ENCODE measurements at places on chromosomes 5 and 9.

DNA sequence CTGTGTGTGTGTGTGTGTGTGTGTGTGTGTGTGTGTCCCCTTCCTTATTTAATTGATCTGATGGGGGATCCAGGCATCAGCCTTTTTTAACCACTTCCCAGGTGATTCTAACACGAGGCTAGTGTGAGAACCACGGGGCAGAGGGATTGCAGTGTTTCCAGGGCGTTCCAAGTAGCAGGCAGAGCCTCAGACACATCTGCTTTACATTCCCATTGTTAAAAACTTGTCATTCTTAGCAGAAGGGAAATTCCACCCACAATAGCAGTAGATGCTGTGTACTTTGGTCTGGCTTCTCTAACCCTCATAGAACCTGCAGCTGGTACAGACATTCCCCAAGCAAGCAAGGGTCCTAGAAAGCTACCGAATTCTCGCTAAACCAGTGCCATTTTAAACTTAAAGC is 81.9 kb upstream of the SLC30A5 start:
- no peak for DNase-seq

DNA sequence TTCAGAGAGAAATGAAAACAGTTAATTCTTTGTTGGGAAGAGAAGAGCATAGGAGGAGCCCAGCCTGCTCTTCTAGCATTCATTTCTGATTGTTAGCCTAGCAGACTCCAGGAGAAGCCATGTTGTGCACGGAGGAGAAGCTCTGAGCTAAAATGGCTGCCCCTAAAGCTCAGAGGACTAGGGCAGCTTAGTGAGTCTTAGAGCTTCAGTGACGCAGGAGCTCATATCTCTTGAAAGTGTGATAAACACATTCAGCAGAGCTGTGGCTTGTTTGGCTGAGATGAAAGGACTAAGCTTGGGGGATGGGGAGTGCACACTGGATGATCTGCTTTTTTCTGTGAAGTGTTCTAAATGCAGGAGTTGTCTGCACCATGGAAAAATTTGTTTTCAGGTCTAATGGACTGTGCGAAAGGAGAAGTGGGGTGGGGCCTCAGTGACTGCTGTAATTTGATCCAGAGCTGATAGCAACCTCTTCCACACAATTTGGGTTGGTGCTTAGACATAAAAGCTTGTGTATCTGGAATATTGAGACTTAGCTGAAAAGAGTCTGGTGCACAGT is 58.5 kb downstream of the ZNF462 start:
- peak; percentile 71 for DNase-seq

- DNase-seq = no peak
These were observed 124.6 kb downstream of the ACER2 start for GRCh38 chr9:19533373-19533772.

GRCh38 chr5:180103487-180104167 is 32.1 kb upstream of the RNF130 start:
- no peak for DNase-seq

- no peak for DNase-seq
These were observed 1.2 kb downstream of the ERCC8 start for GRCh38 chr5:60943624-60944023.

DNA sequence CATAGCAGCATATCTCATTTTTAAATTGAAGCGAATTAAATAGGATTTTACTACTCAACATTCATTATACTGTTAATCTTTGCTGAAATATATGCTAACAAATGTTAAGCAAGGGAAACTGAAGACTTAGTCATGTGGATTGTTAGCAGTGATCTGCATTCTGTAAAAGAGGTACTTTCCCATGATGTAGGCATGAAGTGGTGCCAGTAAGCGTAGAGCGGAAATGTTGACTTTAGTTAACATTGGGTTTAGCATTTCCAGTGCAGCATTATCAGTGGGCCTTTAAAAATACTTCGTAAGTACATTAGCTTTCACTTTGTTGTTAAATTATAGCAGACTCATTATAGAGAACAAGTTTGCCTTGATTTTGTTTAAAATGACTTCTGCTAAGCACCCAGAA is 130.3 kb downstream of the CDC42SE2 start:
- DNase-seq = no peak

DNA sequence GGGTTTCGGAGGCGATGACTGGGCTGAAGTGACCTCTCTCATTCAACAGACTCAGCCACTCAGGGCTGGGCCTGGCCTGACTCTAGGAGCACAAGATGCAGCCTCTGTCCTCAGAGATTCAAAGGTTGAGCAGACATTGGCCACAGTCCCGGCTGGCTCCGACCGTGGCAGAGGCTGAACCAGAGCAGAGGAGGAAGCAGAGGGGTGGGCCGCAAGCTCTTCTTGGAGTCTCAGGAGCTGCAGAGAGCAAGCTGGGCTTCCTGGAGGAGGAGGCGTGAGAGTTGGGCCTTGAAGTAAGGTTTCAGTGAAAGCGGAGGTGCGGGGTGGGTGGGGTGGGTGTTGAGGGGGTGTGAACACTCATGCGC is 37.6 kb downstream of the ALG2 start:
- DNase-seq = no peak

- no peak for DNase-seq
These were observed 69.0 kb downstream of the DOCK2 start for GRCh38 chr5:169706071-169706470.

DNA sequence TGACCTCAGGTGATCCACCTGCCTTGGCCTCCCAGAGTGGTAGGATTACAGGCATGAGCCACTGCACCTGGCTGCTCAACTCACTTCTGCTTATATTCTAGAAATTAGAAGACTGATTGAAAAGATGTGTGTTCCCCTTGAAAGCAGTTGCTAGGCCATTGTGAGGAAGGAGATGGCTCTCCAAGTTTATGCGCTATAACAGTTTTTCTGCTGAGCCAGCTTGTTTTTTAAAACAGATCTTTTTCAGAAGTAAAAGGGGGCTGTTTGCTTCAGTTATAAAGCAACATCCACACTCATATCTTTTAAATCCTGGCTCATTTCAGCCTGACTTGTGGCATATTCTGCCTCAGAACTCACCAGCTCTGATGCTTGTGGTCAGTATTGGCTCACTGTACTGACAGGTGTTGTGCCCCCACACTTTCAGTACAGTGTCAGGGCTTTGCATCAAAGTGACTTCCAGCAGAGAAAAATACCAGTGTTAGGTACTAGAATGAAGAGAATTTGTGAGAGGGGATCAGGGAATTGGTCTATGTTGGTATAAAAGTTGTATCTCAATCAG is 49.4 kb downstream of the NUP214 start:
- no peak for DNase-seq

DNA sequence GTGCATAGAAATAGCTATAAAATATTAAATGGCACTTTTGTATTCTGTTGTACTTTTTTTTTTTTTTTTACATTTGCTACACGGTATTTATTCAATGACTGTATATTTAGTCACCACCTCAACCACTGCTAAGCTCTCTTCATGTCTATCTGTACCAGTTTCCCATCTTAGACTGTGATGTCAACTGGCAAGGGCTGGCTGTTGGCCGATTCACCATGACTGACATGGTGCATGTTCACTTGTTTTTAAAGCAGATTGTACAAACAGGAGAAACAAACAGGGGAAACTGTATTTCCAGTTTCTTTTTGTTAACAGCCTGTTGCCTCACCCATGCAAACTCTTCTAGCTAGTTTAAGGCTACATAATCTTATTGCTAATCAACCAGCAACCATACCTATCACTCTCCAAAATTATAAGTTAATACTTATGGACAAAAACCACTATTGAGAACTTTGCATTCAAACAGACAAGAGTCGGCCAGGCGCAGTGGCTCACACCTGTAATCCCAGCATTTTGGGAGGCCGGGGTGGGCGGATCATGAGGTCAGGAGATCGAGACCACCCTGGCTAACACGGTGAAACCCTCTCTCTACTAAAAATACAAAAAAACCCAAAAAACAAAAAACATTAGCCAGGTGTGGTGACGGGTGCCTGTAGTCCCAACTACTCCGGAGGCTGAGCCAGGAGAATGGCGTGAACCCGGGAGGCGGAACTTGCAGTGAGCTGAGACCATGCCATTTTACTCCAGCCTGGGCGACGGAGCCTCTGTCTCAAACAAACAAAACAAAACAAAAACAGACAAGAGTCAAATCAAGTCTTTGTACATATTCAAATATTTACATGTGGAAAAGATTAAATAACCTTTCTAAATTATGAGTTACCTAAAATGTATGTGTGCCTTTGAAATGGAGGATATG is 13.2 kb downstream of the ZFAND5 start:
- DNase-seq = peak; percentile 47

- DNase-seq = no peak
These were observed 129.2 kb upstream of the PTCH1 start for GRCh38 chr9:95645992-95646391.

DNA sequence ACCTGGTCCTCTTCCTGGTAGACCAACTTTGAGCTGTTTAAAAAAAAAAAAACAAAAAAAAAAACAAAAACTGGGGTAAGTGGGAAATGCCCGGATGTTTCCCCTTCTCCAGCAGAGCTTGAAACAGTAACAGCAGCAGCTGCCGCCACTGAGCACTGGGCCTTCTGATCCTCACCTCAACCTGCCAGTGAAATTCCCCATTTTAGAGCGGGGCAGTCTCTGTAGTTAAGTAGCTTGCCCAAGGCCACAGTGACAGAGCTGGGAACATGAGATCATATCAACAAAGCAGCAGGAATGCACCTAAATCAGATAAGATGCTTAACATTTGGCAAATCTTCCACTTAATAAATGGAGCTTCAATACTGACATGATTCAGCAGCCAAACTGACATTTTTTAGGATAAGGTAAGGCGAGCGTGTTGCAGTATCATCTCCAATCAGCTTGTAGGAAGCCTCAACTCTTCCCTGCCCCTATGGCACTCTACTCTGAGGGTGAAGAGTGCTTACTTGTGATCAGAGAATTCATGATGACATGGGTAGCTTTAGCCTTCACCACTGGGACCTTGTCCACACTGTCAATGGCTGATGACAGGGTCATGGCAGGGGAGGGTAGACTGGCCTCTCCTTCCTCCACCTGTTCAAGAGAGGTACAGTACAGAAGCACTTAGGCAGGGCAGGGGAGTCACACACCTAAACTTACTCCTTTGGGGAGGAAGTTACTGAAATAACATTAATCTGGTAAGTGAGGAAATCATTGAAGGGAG is 9.3 kb downstream of the KIAA1191 start:
- no peak for DNase-seq

- DNase-seq = no peak
These were observed 113.0 kb downstream of the GIN1 start for GRCh38 chr5:103006921-103007320.

DNA sequence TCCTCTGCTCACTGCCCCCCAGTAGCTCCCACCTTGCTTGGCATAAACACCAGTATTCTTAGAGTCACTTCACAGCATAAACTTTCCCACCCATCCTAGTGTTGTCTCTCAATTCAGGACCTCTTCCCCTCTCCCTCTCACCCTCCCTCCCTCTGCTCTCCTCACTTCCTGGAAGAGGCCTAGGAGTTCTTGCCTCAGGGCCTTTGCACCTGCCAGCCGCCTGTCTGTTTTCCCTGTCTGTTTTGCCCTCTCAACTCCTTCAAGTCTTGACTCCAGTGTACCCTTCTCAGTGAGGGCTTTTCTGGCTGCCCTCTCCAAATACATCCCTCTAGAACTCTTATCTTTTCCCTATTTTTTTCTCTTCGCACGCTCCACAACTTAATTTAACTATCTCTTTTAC is 86.2 kb downstream of the ENTREP1 start:
- DNase-seq = no peak

DNA sequence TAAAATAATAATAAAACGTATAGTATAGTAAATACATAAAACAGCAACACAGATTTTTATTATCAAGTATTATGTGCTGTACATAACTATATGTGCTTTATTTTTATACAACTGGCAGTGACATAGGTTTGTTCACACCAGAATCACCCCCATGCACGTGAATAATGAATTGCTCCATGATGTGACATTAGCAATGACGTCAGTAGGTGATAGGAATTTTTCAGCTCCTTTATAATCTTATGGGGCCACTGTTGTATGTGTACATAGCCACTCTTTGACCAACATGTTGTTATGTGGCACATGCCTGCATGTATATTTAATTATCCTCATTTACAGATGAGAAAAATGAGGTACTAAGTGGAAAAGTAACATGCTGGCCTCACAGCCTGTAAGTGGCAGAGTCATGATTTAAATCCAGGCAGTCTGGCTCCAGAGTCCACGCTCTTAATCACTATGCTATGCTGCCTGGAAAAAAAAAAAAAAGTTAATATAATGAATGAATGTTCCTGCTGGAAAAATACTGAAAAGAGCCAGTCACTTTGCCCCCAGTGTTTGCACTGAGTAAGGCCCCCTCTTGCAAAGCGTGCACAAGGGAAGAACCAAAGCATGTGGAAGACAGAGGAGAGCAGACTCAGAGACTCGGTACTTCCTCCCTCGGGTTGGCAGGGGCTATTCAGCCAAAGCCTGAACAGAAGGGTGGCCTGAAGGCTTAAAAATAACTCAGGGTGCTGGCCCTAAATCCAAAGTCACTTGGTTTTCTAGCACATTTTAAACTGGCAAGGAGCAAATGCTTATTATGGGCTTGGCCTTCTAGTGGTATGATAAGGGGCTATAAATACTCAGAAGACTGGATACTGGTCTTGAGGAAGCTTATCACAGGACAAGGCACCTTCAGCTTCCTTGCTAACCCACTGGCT is 206.8 kb downstream of the GLIS3 start:
- no peak for DNase-seq

GRCh38 chr9:78210841-78211301 is 25.0 kb upstream of the CEP78 start:
- no peak for DNase-seq

GRCh38 chr5:78776637-78777036 is 128.1 kb upstream of the LHFPL2 start:
- no peak for DNase-seq

All from foreskin keratinocyte (primary cell).